ENCODE measurements at places on chromosomes 5 and 9.
A peak's percentile ranks its signal among the peaks of the same experiment; 100 is the strongest.

DNA sequence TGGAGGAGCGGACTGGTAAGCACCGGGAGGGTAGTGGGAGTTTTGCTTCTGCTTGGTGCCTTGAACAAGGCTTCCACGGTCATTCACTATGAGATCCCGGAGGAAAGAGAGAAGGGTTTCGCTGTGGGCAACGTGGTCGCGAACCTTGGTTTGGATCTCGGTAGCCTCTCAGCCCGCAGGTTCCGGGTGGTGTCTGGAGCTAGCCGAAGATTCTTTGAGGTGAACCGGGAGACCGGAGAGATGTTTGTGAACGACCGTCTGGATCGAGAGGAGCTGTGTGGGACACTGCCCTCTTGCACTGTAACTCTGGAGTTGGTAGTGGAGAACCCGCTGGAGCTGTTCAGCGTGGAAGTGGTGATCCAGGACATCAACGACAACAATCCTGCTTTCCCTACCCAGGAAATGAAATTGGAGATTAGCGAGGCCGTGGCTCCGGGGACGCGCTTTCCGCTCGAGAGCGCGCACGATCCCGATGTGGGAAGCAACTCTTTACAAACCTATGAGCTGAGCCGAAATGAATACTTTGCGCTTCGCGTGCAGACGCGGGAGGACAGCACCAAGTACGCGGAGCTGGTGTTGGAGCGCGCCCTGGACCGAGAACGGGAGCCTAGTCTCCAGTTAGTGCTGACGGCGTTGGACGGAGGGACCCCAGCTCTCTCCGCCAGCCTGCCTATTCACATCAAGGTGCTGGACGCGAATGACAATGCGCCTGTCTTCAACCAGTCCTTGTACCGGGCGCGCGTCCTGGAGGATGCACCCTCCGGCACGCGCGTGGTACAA, 556 bp downstream of the PCDHGC3 start:
- peak; percentile 36 for DNase-seq

DNA sequence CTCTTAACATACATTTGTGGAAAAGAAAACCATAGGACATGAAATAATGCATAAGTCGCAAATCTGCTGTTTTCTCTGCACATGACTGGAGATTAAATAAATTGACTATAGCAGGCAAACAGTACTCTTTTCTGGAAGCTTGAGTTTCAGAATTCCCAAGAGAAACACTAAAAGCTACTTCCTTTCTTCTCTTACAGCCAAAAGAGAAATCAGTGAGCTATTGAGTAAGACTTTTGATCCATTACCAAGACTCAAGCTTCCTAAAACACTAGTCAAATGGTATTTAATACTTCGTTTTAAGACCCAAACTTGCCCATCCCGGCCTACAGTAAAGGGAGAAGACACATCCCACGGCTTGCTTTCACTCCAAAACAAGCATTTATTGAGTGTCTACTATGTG, 335.8 kb upstream of the PUM3 start:
- no peak for DNase-seq

- DNase-seq, result peak; percentile 70
Observed at GRCh38 chr5:177403102-177403791, 2.8 kb upstream of the PFN3 start.

GRCh38 chr5:85512896-85513295, 1104.8 kb upstream of the COX7C start:
- DNase-seq, result no peak

GRCh38 chr5:117041926-117042595, 467.4 kb upstream of the SEMA6A start:
- DNase-seq, result no peak

DNA sequence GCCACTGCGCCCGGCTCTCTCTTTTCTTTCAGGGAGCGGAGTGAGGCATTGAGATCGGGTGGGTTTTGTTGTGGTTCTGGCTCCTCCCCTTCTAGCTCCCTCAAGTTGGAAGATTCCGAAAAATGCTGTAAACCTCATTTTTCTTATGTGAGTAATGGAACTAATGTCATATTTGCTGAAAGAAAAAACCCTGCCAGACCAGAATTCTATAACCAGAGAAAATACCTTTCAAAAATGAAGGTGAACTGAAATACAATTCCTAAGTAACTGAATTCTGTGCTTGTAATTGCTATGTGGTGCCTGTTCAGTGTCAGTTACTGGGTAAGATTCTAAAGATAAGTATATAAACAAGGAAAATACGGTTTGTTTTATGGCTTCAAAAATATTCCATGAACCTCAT, 30.9 kb upstream of the CDK20 start:
- no peak for DNase-seq

- no peak for DNase-seq
Observed at GRCh38 chr5:150134198-150134588, 21.5 kb downstream of the PDGFRB start.

GRCh38 chr5:995318-995717, 13.3 kb upstream of the NKD2 start:
- DNase-seq, result no peak

DNA sequence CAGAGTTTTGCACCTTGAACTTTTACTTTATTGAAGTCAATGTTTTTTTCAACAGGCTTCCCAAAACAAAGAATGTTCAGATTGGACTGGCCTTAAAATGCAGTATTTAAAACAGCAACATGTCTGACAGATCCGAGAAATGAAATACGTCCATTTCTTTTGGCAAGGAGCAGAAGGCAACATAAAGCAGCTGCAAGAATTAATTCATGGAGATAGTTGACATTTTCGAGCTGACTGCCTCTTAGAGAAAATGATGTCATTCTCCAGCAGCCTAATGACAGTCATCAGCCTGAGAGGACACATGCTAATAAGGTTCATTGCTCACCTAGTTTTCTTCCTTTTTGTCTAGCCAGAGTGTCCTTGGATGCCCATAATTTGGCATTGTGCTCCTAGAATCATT, 232.2 kb upstream of the SEMA6A start:
- no peak for DNase-seq

GRCh38 chr9:136111910-136112309, 6.8 kb downstream of the TMEM250 start:
- DNase-seq, result no peak

GRCh38 chr9:5459289-5459829, 9.0 kb downstream of the CD274 start:
- no peak for DNase-seq

DNA sequence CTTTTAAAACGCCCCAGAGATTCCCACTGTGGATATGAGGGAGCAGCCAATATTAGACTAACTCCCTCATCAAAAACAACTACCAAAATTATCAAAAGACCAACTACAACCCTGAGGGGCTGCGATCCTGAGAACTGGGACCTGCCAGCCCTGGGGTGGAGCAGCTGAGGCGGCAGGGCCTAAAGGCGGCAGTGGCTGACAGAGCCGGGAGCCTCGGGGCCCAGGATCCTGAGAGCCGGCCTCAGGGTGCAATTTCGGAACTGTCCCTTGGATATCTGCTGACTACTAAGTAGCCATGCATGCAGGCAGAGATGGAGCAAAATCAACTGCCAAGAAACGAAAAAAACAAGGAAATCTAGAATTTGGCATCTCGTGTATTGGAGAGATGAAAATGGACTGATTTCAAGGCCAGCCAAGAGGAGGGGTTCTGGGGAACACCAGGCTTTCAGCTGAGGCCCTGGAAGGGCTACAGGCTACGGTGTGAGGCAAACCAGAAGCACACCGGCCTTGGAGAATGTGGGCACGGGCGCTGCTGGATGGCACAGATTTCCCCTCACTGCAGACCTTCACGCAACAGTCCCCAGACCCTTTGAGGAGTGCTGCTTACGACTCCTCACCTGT, 63.6 kb upstream of the UBAC1 start:
- DNase-seq, result no peak

DNA sequence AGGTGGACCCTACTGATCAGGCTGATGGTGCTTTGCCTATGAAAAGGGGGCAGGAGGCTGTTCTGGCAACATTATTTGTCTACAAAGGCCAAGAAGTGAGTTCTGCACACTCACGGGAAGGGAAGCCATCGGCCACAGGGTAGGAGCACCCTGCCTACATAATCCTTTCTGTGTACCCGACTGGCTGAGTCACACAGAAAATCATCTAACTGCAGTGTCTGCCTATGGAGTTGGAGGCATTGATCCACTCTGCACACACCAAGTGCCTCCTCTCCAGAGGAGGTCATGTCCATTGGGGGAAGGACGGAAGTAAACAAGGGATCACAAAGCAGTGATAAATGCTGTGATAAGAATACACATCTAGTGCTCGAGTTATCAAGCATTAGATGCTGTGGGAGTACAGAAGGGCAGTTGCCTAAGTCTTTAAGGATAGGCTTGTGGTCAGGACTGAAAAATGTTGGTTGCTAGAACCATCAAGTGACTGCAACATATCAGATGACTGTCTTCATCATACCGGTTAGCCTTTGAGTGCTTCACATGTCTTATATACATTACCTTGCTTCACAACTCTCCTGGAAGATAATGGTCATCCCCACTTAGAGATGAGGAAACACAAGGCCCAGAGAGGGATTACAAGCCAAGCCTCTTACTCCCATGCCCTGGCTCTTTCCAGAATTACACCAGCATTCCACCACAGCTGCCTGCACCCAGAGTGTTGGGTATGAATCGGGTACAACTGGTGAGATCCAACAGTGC, 1.3 kb upstream of the SLC2A8 start:
- no peak for DNase-seq
